ENCODE measurements at places on chromosomes 5 and 9.

GRCh38 chr5:98961665-98962344, 33.0 kb upstream of the CHD1 start:
- no peak for DNase-seq

DNA sequence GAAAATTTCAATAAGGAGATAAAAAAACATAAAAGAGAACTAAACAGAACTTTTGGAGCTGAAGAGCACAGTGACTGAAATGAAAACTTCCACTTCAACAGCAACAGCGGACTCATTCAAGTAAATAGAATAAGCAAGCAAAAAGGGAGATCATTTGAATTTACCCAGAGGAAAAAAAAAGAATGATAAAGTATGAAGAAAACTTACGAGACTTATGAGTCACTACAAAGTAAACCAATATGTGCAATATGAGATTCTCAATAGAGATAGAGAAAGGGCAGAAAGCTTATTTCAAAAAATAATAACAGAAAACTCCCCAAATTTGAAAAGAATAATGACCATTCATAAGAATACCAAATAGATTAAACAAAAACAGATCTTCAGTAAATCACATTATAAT, 1605.7 kb upstream of the CDH6 start:
- no peak for DNase-seq

- DNase-seq: no peak
These were observed 105.9 kb downstream of the UNC13B start for GRCh38 chr9:35267710-35268109.

DNA sequence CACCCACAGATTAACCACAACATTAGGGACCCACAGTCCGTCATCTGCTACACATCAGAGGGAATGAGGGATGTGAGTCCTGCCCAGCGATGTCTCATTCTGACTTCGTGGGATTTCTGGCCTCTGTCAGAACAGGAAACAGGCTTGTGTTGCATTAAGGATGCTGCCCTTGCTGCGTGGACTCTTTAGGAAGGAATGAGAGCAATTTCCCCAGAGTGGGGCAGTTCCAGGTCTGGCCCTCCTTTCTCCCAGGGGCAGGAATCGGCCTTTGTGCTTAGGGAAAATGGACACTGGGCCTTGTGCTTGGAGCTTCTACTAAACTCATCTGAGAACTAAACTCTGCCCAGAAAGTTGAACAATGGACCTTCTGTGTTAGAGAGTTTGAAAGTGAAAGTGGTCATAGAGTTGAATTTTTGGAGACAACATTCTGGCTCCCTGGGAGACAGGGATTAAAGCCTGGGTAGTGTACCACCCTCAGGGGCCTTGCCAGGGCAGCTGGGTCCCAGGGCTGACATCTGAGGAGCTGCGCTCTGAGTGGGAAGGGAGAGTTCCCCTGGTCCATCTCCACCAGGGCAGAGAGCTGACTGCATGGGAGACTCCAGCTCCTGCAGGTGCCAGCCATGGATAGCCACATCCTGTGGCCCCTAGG, 37.8 kb upstream of the S1PR3 start:
- no peak for DNase-seq

GRCh38 chr5:154038261-154038706, 426 bp downstream of the FAM114A2 start:
- no peak for DNase-seq

DNA sequence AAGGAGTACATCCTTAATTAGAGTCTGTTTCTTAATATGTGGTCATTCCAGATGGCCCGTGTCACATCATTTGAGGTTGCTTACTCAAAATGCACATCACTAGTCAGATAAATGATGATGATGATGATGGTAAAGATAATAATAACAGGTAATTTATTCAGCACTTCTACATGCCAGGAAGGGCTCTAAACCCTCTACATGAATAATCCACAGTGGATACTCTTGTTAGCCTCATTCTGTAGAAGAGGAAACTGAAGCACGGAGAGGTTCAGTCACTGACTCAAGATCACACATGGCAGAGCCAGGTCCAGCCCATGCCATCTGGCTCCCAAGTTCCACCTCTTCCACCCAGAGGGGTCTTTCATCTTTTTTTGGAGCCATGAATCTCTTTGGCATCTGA, 11.7 kb downstream of the SH3PXD2B start:
- DNase-seq: no peak

DNA sequence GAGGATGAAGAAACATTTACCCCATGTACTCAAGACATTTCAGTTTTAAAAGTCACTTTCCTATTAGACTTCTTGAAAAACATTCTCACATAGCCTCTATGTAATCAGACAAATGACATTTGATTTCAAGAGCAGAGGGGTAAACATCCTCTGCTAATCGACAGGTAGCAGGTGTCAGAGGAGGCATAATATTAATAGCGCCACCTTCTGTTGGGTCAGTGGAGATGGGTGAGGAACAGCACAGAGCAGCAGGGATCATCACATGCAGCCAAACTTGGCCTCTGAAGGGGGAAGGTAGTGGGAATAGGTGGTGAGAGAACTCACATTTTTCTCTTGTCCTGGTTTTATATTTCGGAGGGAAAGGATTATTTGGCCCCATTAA, 3.3 kb upstream of the LSM11 start:
- no peak for DNase-seq

DNA sequence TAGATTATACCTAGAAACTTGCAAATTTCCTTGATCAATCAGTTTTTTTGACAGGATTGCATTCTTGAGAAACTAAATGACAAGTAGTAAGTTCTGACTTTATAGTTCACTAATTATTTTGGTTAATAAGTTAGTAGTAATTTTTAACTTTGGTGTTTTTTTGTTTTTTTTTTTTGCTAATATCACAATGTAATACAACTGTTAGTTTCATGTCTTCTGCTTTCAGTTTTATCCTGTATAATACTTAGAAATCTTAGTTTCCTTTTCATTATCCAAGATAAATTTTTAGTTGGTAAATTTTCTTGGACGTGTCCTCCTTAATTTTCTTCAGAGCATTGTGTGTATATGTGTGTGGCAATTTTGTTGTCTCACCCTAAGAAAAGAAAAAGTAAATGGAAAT, 57.8 kb downstream of the CWC27 start:
- DNase-seq: no peak

GRCh38 chr9:136640171-136641111, 22.3 kb upstream of the EGFL7 start:
- DNase-seq: no peak

DNA sequence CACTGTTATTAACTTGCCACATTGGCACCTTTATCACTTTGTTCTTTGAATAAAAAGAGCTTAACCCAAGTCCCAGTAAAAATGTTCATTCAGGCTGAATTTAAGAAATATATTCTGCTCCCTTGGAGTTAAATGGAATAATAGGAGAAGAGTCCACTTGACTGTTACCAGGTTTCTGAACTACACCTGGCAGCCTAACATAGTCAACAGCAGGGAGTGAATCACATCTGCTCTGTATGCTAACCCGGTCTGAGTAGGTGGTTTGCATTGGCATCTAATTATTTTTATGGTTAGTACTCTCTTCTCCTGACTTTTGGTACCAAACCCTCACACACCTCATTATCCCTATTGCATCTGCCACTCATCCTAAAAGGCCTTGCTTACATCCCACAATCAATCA, 86.7 kb downstream of the STK32A start:
- DNase-seq: no peak

- no peak for DNase-seq
These were observed 298.0 kb upstream of the MSX2 start for GRCh38 chr5:174426388-174426787.

- no peak for DNase-seq
These were observed 105.2 kb upstream of the RAD23B start for GRCh38 chr9:107177857-107178256.

- DNase-seq: no peak
These were observed 791.2 kb downstream of the MAT2B start for GRCh38 chr5:164296603-164297080.

DNA sequence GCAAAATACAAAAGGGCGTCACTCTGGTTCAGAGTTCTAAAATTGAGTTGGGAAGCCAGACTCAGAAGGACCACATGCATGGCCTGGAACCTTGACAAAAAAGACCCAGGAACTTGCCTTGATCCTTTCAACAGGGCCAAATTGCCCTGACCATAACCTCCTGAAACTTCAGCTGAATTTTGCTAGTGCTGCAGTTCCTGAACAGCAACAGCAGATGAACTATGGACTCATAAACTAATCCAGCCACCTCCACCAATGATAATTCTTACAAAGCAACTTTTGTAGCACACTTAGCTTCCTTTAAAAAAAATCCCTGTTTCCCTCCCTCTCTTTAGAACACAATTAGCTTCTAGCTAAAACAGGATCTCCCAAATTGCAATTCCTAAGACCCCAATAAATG, 155.9 kb downstream of the MAT2B start:
- DNase-seq: no peak

DNA sequence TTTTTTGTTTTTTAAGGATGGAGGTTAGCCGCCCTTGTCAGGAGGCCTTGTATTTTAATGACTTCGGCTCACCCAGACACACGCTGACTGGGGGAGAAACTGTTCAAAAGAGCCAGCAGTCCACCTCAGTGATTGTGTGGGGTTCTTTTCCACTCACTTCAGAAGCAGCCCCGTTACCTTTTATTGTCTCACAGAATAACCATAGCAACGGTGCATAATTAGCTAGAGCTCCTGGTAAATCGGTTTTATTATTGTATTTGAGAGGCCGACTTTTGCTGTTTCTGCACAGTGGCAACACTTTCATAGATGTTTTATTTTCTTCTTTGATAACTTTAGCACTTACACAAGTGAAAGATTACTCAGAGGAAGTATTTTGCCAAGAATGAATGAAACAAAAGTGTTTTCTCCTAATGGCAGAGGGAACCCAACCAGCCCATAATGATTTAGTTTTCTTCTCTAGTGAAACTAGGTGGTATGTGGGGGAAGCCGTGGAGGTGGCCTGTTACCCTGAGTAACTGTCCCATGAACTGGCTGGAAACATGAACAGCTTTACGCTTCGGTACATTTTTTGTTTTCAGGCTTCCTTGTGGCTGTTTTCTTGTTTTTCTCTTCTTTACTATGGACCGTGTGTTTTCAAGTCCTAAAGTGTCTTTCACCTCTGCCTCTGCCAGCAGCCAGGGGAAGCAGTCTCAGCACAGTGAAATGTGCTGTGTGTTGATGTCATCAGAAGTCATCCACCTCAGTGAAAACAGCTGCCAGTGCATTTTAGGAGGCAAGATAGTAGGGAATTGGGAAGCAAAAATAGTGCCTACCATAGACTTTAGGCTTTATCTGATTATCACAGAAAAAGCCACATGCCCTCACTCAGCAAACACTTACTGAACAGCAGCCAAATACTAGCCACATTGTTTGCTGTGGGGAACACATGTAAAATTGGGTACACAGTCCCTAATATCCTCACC, 414.7 kb downstream of the KDM4C start:
- DNase-seq: no peak

- DNase-seq: no peak
These were observed 314.0 kb downstream of the PIK3R1 start for GRCh38 chr5:68529581-68529980.

- peak; percentile 12 for DNase-seq
These were observed 297.1 kb downstream of the KCTD16 start for GRCh38 chr5:144467792-144468191.

DNA sequence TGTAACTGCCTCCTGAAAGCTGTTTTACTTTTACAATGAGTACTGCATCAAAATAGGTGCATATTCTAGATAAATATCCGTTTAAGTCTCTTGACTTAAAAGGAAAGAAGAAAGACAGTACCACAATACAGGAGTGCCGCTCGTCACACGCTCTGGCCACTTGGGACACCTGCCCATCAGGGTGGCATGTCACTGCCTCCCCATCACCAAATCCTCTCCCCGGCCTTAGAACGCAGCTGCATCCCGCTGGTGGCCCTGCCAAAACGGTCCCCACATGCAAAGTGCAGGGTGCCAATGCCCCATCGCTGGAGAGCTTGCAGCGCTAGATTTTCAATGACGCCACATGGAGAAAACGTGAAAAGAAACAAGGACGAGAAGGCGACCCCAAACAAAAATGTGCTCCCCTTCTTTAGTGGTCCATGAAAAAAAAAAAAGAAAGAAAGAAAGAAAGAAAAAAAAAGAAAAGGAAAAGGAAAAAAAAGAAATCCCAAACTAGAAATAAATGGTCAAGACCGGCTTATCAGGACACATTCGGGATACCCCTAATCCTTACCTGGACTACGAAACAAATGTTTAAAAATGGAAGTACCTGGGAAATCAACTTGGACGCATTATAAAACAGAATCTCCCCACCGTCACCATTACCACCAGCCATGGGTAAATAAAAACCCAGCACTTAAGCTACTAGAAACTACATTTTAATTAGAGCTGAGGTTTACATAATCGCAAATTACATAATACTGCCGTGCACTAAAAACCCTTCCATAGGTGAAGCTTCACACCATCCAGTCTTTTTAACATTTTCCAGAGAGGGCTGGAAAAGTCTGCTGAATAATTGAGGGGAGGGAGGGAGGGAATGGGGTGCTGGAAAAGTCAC, 1.0 kb downstream of the ANKH start:
- DNase-seq: no peak

GRCh38 chr5:149731617-149732323, 1.7 kb downstream of the PPARGC1B start:
- peak; percentile 48 for DNase-seq

GRCh38 chr9:120242116-120242811, 337.7 kb downstream of the CDK5RAP2 start:
- no peak for DNase-seq

DNA sequence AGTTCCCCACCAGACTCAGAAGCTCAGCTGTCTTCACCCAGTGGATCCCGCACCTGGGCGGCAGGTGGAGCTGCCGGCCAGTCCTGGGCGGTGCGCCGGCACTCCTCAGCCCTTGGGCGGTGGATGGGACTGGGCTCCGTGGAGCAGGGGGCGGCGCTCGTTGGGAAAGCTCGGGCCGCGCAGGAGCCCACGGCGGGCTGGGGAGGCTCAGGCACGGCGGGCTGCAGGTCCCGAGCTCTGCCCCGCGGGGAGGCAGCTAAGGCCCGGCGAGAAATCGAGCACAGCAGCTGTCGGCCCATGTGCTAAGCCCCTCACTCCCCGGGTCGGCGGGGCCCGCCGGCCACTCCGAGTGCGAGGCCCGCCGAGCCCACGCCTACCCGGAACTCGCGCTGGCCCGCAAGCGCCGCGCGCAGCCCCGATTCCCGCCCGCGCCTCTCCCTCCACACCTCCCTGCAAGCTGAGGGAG, 560.0 kb downstream of the BRINP1 start:
- no peak for DNase-seq

GRCh38 chr5:58912116-58912515, 329.2 kb downstream of the RAB3C start:
- no peak for DNase-seq

DNA sequence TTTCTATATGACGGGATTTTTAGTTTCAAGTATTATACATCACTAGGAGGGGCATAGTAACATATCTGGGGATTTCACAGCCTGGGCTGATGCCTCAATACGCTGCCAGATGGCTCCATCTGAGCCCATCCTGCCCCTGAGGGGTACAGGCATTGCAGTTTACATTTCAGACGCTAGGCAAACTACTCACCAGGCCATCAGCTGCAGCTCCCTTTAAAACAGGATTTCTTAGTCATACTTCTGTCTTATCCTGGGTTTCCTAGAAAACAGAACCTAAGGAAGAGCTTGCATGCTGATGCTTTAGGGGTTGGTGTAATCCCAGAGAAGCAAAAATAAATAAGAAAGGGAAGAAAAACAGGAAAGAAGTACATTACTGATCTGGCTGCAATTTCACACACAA, 372.8 kb upstream of the PIK3R1 start:
- DNase-seq: no peak

GRCh38 chr5:133446440-133446839, 165.9 kb downstream of the FSTL4 start:
- no peak for DNase-seq

- no peak for DNase-seq
These were observed 16.3 kb downstream of the SDHA start for GRCh38 chr5:234450-234849.

All from Panc1 (cell line).